ENCODE measurements at places on chromosomes 1 and 21.

GRCh38 chr1:153540394-153541361 lies at the start of gene S100A5:
Gene S100A5 (minus strand): TSS chr1:153540934. CDS start chr1:153540191, 743 bp downstream.
- no peak for DNase-seq

DNA sequence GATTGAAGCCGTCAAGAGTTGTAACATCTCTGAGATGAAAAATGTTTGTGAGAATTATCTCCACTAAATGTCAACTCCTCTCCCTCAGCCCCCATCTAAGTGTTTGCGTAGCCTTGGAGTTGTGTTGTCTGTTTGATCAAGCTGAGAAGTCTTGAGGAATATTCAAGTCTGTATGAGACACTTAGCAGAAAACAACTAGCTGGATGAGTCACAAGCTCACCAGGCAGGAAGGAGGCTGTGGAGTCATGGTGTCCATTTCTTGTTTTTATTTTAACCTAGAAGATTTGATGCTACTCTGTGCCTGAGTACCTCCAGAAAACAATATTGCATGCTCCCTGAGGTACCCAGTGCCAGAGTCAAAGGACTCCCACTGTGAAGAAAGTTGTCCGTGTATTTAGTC lies 211.6 kb upstream of the PLXNA2 start:
- no peak for DNase-seq

DNA sequence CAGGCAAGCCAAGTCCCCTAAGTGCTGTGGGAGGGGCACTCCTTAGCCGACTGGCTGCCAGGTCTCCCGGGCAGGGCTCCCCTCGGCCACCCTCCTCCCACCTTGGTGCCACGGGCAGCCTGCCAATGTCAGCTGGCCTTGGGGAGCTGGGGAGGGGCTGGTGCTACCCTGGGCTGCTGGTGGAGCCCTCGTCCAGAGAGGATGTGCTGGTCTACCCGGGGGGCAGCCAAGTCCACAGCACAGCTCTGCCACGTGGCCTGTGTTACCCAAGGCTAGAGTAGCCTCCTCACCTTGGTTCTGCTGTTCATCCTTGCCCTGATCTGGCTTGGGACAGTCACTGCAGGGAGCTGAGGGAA lies 42.9 kb downstream of the CRYAA start:
- DNase-seq, result no peak

GRCh38 chr1:58818075-58818474 lies 34.2 kb upstream of the JUN start:
- DNase-seq, result no peak

- peak; percentile 69 for DNase-seq
Observed at GRCh38 chr1:192977089-192977706, 82.0 kb downstream of the UCHL5 start.

GRCh38 chr1:218415726-218416125 lies 70.6 kb downstream of the TGFB2 start:
- no peak for DNase-seq

GRCh38 chr1:173702736-173703135 lies 12.0 kb upstream of the KLHL20 start:
- no peak for DNase-seq

- no peak for DNase-seq
Observed at GRCh38 chr1:53959664-53960250, 13.6 kb downstream of the LRRC42 start.

DNA sequence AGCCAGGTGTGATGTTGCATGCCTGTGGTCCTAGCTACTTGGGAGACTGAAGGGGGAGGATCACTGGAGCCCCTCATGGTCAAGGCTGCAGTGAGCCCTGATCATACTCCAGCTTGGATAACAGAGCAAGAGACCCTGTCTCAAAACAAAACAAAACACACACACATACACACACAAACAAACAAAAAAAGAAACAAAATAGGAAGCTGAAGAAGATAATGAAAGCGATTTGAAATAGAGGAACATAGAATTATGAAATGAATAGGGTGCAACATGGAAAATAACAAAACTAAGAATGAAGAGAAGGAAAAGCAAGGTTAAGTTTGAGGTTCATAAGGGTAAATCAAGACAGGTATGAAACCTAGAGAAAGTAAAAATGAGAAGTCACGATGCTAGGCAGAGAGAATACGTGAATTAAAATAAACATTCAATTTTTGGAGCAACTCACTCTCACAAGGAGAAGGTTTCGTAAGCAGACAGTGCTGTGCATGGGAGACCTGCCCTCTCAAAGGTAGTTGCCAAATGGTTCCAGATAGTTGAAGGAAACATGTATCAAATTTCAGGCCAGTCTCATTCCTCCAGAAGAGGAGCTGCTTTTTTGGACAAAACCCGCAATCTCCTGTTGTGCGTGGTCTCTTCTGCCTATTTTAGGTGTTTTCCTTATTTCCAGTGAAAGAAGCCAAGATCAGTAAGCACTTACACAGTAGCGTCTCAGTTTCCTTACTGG lies 3.3 kb downstream of the CD46 start:
- DNase-seq, result no peak

GRCh38 chr1:9265968-9266367 lies 26.7 kb upstream of the SPSB1 start:
- DNase-seq, result no peak

GRCh38 chr1:90723590-90724108 lies 6.5 kb upstream of the BARHL2 start:
- DNase-seq, result no peak

DNA sequence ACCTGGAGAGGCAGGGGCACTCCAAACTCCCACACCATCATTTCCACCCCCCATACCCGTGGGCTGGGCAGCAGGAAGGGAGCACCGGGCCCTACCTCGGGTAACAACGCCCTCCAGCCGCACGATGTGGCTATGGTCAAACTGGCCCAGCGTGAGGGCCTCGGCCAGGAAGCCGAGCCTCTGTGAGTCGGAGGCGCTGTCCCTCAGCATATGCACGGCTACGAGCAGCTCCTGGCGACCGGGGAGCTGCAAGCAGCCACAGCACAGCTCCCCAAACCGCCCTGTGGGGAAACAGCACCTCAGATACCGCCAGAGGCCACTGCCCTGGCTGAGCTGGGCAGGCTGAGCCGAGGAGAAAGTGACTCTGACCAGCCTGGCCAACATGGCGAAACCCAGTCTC lies 29.2 kb downstream of the CDCA8 start:
- no peak for DNase-seq

DNA sequence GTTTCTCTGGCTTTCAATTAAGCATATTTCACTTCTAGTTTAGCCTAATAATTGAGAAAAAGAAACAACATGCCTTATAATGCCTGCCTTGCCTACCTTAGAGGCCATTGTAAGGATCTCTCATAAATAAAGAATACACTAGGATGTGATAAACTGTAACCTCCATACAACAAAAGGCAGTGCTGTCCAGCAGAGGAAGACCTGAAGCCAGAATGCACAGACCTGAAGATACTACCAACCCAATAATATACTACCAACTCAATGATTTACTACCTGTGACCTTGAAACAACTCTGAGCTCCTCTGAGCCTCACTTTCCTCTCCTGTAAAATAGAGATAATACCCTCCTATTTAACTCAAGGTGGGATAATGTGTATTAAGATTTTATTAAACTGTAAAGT lies 361.3 kb downstream of the TTLL7 start:
- no peak for DNase-seq

- DNase-seq, result no peak
Observed at GRCh38 chr1:228009116-228009827, 2.5 kb downstream of the WNT3A start.

DNA sequence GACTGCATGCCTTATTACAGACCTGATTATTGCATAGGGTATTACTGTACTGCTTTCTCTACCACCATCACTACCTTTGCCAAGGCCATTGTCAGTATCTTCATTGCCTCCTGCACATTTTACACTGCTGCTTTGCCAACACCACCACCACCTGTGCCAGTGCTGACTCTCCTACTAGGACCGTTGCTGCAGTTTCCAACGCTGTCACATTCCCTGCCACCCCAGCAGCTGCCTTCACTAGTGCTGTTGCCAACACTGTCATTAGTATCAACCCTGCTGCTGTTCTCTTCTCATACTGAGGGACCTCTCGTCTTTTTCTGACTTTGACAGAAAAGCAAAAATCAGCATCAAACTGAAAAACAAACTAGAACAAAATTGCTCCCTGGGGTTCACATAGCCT lies 394.9 kb upstream of the B3GALT2 start:
- no peak for DNase-seq

DNA sequence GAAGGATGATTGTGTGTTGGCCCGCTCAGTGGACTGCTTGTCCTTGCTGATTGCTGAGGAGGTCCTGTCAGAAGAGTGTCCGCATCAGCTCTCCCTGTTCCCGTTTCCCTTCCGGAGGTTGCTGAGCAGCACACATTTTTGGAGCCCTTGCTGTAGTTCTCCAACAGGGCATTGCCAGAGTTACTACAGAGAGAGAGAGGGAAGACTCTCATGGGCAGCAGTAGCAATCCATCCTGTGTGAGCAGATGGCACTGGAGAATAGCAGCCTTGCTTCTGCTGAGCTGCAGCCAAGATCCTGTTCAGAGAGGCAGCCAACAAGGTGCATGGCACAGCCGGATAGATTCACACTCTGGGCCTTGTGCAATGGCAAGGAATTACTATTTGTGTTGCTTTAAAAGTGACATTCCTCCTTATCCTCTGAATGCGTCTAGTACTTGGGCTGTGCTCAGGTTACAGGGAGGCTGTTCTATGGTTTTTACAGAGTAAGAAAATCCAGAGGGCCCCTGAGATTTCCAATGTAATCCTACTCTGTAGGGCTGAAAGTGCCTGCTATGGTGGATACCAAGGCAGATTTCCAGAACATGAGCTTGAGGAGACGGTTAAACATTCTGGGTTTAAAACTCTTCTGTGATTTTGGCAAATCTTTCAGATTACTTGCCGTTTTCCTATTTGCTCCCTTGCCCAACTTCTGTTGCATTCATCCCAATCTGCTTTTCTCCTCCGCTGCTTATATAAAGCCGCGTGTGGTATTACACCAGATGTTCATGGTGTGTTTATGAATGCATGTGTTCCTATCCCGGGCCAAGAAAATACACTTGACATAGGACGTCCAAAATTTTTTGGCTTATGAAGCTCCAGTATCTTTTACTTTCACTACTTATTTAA lies 27.4 kb downstream of the AK4 start:
- no peak for DNase-seq

- no peak for DNase-seq
Observed at GRCh38 chr1:234272656-234273312, 100.5 kb upstream of the COA6 start.

GRCh38 chr1:93770640-93771039 lies 89.0 kb upstream of the BCAR3 start:
- DNase-seq, result no peak

- DNase-seq, result no peak
Observed at GRCh38 chr1:153345187-153346076, 3.2 kb downstream of the PGLYRP4 start.

GRCh38 chr1:212147581-212148033 lies 112.1 kb downstream of the DTL start:
- DNase-seq, result peak; percentile 46

DNA sequence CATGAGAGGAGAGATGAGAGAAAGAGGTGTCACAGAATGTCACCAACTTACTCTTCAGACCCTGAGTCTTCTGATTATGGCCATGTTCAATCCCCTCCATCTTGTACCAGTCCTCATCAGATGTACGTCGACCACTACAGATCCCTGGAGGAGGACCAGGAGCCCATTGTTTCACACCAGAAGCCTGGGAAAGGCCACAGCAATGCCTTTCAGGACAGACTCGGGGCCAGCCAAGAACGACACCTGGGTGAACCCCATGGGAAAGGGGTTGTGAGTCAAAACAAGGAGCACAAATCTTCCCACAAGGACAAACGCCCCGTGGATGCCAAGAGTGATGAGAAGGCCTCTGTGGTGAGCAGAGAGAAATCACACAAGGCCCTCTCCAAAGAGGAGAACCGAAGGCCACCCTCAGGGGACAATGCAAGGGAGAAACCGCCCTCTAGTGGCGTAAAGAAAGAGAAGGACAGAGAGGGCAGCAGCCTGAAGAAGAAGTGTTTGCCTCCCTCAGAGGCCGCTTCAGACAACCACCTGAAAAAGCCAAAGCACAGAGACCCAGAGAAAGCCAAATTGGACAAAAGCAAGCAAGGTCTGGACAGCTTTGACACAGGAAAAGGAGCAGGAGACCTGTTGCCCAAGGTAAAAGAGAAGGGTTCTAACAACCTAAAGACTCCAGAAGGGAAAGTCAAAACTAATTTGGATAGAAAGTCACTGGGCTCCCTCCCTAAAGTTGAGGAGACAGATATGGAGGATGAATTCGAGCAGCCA lies 8.0 kb downstream of the ELOA start:
- DNase-seq, result peak; percentile 46

- DNase-seq, result no peak
Observed at GRCh38 chr1:231201375-231201978, 39.5 kb upstream of the GNPAT start.

DNA sequence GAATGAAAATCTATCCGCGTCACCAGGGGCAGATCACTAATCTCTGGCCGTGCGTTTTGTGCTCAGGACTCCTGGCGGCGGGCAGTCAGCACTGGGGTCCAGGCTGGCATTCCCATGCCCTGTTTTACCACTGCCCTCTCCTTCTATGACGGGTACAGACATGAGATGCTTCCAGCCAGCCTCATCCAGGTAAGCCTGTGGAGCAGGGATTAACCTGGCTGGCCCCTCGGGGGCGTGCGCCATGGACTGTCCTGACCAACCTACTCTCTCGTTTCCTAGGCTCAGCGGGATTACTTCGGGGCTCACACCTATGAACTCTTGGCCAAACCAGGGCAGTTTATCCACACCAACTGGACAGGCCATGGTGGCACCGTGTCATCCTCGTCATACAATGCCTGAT lies 10.9 kb upstream of the CENPS start:
- DNase-seq, result no peak

Data from NCI-H510A (cell line).